Esophagus squamous epithelium (tissue), 5 donors: ENCODE measurements at places on chromosomes 2 and 18.

DNA sequence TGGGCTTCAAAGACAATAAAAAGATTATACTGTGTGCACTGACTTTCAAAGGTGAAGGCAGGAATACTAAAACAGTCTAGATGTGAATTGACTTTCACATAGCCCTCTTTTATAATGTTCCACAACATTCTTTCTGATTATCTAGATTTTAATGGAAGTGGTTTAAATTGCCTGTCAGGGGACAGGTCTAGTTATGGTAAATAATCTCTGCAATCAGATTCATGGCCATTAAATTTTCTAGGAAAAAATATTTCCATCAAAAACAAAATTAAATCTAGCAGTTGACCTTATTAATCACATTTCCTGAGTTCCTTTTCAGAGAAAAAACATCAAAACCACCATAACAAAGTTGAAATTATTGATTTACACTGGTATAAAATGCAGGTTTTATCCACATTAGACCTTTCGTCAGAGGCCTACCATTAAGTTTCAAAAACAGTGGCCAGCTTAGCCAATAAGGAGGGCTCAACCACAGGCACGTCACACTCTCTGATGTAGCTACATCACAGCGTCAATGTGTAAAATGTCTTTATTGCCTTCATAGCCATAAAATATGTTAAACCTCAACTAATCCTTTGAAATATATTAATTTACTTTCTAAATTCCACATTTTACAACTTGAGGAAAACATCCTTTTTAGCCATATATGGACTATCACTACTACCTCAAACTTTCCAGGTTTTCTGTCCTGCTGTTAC lies 79.4 kb downstream of the NOL10 start:
- no peak for DNase-seq

DNA sequence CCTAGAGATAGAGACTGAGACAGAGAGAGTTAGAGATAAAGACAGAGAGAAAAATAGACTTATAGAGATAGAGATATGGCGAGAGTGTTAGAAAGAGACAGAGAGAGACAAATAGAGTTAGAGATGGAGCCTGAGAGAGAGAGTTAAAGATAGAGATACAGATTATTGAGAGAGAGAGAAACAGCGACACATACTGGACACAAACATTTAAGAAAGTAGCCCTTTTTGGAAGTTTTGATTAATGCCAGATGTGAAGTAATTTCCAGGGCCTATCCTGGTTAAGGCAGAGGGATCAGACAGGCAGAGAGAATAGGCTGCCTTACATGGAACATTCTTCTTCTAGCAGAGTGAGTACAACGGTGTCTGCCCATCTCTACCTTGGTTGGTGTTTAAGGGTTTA lies 311.6 kb upstream of the CDH7 start:
- DNase-seq: no peak

GRCh38 chr2:224994242-224994823 lies 47.9 kb downstream of the DOCK10 start:
- DNase-seq: no peak

DNA sequence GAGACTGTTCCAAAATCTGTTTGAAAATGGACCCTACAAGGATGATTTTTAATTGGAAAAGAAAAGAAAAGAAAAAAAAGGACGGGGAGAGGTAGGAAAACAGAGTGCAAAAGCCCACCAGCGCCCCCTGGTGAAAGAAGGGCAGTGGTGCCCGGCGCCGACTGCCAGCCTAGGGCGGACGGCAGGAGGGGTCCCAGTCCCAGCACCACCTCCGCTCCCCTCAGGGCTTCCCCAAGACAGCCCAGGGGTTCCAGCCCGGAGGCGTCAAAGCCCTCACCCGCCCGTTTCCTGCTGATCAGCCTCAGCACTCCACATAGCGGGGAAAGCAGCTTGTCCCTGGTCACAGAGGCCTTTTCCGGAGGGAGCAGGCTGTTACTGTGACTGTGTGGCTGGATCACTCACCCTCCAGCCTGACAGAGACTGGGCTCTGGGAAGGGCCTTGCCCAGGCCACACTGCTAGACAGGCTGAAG lies 213.9 kb downstream of the TFCP2L1 start:
- no peak for DNase-seq

GRCh38 chr2:112472547-112473263 lies 9.3 kb upstream of the TTL start:
- DNase-seq: no peak

DNA sequence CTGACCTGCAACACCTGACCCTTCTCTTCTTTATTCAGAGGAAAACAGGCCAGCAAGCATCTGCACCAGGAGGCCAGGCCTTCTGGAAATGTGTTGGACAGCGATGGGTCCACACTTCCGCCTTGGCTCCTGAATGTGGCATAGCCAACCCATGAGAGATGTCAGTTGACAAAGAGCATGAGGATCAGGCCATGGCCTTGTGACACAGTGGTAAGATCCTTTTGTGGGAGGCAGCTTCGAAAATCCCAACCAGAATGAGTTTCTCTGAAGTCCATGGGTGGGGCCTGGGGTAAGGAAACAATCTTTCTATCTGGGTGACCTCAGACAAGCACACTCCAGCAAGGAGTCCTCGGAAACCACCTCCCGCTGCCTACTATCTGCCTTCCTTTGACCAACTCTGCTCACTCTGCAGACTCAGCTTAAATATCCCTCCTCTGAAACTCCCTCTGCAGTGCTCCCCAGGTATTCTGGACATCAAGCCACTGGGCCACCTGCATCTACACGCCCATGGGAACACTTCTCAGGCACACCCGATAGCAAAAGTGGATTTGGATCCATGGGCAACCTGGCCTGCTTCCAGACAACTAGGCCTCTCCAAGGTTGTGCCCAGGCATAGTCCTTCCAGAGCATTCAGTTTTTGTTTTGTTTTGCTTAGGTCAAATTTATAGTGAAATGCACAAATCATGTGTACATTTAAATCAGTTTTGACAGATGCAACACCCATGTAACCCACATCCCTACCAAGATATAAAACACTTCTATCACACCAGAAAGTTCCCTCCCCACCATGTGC lies 3.6 kb upstream of the SH2D6 start:
- no peak for DNase-seq

DNA sequence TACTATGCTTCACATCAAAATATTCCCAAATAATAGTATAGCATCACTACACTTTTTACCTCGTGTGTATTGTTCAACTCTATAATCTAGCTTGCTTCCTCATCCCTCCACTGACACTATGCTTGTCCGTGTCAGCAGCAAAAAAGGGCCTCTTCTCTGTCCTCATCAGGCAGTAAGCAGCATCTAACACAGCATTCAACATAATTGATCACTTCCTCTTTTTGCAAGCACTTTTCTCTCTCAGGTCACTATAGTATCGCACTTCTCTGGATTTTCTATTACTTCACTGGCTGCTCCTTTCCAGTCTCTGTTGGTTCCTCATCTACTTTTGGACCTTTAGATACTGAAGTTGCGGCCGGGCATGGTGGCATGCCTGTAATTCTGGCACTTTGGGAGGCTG lies 64.9 kb upstream of the ZSWIM2 start:
- no peak for DNase-seq

DNA sequence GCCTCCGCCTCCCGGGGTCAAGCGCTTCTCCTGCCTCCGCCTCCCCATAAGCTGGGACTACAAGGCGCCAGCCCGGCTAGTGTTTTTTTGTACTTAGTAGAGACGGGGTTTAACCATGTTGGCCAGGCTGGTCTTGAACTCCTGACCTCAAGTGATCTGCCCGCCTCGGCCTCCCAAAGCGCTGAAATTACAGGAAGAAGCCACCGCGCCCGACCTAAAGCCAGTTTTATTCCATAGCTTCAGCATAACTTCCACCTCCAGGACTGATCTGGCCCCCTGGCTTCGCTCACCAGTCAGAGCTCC lies 783 bp upstream of the TXNL4A start:
- no peak for DNase-seq

DNA sequence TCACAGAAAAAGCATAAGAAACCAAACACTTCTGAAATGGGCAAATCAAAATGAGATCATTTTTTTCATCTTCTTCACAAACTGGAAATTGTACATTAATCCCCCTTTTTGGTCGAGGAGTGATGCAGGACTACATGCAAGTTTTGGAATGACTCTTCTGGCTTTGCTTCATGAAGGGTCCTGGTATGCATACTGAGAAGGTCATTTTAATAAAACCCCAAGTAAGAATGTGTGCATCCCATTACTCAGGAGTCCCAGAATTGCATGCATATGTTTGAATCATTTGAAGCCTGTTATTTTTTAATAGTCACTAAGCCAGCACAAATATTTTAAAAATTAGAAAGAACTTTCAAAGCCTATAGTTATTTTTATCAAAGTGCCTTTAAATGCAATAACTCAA lies 16.7 kb upstream of the EHBP1 start:
- no peak for DNase-seq

- no peak for DNase-seq
Measured at GRCh38 chr2:215637651-215638050, 201.8 kb upstream of the FN1 start.
